ENCODE measurements at places on chromosomes 5 and 9.
A peak's percentile ranks its signal among the peaks of the same experiment; 100 is the strongest.

DNA sequence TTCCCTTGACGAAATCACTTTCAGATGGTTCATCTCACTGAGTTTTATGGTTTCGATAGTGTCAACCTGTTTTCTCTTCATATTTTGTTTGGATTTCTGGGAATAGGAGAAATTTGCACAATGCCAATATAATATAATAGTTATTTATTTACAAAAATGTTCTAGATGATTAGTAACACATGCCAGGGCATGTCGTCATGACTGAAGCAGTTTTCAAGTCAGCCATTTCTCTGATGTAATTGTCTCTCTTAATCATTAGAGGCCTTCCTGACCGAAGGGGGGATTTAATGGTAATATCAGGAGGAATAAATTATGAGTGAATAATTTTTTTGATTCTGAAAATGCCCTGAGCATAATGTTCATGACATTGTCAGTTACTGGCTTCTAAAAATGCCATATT is 246.5 kb upstream of the ATP10B start:
- DNase-seq: no peak

GRCh38 chr5:181170237-181170825 is 22.9 kb downstream of the OR2V2 start:
- no peak for DNase-seq

- no peak for DNase-seq
Observed at GRCh38 chr9:2837915-2838314, 6.0 kb downstream of the PUM3 start.

GRCh38 chr9:112003538-112003937 is 106.9 kb downstream of the UGCG start:
- DNase-seq: no peak

DNA sequence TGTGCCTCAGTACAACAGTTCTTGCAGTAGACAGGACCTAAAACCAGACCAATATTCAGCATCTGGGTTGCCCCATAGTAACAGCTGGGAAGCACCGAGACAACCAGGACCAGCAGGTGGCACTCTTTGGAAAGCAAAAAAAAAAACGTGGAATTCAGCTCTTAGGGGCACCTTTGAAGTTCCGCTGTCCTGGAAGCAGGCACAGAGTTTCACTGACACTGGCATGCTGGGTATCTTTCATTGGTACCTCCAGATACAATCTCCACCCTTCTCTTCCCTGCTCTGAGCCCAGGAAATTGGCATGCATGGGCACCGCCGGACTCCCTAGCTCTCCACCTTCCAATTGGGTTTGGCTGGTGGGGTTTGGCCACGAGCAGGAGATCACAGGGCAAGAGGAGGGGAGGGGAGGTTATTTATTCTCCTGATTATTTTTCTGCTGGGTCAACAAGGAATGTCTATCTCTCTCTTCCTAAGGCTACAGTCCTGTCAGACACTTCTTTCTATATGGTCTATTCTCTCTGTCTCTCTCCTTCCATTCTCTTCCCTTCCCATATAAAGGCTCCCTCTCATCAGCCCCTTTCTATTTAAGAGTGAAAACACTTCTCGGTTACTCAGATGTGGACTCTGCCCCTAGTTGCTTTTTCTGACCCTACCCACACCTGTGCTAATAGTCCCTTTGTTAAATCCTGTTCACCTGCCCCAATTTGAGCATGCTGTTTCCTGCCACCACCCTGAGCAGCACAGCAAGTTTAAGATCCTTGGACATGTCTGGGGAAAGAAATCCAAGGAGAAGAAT is 1.9 kb upstream of the IDNK start:
- peak; percentile 24 for DNase-seq

DNA sequence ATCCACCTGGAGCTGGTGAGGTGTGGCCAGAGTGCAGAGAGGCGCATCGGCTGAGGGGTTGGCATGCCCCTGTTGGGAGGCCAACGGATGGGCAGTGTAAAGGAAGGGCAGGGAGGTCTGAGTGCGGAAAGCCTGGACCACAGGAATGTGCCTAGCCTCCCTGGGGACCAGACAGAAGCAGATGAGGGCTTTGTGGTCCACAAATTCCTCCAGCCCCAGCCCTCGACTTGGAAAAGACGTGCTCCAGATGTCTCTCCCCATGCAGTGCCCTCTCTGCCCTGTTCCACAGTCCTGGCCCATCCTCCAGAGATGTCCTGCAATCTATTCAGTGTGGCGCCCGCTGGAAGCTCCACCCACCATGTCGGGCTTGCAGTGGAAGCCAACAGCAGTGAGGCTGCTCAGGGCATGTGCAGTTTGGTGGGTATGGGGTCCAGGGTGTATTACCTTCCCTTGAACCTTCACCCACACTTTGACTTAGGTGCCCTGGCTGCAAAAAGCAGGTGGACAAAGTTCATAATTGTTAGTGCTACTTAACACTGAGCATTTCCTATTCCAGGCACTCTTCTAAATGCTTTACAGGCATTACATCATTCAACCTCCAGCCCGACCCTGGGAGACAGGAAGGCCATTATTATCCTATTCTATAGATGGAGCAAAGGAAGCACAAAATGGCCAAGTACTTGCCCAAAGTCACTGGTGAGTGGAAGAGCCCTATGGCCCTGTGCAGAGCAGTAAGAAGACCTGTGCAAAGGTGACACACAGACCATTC is 120.2 kb upstream of the SLC25A48 start:
- DNase-seq: no peak

- DNase-seq: no peak
Observed at GRCh38 chr5:39494107-39494510, 69.3 kb upstream of the DAB2 start.

GRCh38 chr5:107424491-107424890 is 246.2 kb downstream of the EFNA5 start:
- no peak for DNase-seq

- no peak for DNase-seq
Observed at GRCh38 chr9:445033-445432, 230.4 kb downstream of the DOCK8 start.

DNA sequence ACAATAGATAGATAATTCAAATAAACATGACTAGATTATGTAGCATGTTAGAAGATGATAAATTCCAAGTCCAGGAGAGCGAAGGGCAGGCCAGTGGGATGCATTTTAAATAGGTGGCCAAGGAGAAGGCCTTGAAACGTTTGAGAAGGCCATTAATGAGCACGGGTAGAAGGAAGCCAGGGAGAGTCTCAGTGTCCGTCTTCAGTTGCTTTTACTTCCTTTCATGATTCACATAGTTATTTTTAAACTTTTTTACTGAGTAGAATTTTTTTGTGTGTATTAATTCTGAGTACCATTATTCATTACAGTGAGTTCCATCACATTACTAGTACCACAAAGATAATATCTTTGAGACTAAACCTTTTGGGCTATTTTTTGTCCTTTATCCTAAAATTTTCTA is 259.2 kb downstream of the ARRDC3 start:
- no peak for DNase-seq

DNA sequence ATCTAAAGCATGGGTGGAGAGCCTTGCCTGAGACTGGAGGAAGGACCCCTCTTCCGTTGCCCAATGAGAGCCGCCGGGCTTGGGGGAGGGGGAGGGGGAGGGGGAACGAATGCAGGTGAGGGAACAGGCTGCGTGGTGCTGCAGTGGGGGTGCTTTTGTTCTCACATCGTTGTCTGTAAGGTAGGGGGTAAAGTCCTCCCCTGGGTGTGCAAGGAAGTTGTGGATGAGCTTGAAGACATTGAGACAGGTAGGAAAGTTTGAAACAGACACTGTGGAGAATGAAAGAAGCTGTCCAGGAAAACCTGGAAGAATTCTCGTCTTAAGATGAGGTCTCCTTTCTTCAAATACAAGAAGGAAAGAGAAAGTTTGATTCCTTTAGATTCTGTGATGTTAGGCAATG is 94.1 kb upstream of the LIFR start:
- no peak for DNase-seq

All from activated CD4-positive, alpha-beta T cell treated with anti-CD3 and anti-CD28 coated beads, Interleukin-2, amount 50 U/mL, for 24 hours (primary cell).